ENCODE measurements at places on chromosomes 7 and 10.

- no peak for DNase-seq
These were observed 16.6 kb downstream of the ESYT2 start for GRCh38 chr7:158812684-158813083.

GRCh38 chr10:132413226-132414205, 16.5 kb downstream of the PWWP2B start:
- DNase-seq, result no peak

DNA sequence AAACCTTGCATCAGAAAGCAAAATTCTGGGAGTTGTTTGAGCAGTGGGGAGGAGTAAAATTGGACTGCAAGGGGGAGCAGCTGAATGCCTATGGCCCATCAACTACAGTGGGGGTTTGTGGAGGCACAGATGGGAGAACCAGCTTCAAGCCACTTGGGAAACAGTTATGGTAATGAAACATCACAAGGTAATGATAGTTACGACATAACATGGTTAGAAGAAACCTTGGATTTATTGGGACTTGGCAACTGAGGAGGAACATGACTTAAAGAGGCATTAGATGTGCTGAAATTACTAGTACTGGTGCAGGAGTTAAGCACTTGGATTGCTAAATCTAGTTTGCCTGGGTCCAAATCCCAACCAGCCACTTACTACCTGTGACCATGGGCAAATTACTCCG, 868.4 kb downstream of the KCNMA1 start:
- DNase-seq, result no peak

DNA sequence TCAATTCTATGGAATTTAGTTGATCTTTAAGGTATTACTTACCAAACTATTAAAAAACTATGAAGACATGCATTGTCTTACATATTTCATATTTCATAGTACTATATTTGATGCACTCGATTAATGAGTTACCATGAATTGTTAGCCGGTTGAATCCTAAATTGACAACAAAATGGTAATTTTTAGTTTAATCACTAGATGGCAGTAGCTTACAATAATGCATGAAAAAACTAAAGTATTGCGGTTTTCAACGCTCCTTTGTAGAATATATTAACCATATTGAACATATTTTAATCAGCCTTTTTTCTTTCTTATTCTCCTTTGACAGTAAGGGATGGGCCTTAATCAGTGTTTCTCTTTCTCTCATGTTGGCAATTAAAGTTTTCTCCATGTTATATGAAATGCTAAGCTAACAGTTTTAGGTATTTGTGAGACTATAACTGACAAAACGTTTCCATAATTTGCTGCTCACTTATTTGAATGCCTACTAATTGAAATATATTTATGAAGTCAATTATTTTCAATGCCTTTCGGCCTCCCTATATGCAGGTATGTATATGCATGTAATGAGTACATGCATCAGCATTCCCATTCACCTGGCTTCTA, 48.5 kb upstream of the ARL4A start:
- DNase-seq, result peak; percentile 11

GRCh38 chr7:155464183-155464582, 6.3 kb downstream of the EN2 start:
- no peak for DNase-seq

DNA sequence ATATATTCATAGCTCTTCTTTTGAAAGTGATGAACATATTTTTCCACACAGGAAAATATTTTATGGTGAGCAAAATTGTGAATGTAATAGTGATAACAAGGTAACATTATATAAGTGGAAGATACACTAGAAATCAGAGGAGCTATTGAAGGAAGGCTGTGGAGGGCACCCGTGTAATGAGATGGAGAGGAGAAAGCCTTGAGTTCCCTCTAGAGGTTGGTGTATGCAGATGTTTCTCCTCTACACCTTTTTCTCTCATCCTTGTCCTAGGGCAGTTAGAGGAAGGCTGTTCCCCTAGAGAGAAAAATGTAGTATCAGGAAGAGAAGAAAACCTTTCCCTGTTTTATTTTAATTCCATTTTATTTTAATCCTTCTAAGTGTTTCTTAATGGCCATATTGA, 54.6 kb upstream of the NRG3 start:
- no peak for DNase-seq

DNA sequence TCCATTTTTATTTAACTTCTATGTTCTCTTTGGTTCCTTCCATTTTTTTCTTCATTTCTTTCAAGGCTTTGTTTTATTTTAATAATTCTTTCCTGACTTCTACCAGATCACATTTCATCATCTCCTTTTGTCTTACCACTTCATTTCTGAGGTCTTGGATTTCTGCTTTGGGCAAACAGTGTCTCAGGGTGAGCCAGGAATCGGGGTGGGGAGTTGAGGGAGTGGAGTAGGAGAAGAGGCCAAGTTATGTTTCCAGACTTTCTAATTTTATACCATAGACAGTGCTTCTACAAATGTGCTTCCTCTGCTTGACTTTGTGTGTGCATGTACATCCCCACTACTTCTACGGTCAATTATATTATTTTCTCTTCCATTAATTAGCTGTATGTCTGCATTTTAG, 112.1 kb downstream of the PRKG1 start:
- DNase-seq, result no peak

GRCh38 chr7:42914009-42914408, 2.1 kb upstream of the C7orf25 start:
- DNase-seq, result no peak

DNA sequence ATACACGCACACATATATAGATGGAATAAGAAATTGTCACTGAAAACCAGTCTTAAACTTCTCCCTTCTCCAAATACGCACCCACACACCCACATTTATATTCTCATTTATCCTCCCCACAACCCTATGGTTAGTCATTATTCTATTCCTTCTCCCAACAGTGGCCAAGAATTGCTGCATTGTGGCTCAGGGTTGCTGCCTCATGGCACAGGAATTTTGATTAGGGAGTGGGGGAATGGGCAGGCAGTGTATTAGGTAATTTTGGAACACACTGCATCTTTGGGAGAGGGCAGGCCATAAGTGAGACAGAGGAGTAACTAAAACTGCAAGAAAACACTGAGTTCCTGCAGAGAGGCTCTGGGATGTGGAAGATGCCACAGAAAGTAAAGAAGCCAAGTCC, 35.7 kb downstream of the NAPEPLD start:
- DNase-seq, result no peak

- DNase-seq, result no peak
These were observed 72.9 kb upstream of the NEBL start for GRCh38 chr10:20970044-20970443.

DNA sequence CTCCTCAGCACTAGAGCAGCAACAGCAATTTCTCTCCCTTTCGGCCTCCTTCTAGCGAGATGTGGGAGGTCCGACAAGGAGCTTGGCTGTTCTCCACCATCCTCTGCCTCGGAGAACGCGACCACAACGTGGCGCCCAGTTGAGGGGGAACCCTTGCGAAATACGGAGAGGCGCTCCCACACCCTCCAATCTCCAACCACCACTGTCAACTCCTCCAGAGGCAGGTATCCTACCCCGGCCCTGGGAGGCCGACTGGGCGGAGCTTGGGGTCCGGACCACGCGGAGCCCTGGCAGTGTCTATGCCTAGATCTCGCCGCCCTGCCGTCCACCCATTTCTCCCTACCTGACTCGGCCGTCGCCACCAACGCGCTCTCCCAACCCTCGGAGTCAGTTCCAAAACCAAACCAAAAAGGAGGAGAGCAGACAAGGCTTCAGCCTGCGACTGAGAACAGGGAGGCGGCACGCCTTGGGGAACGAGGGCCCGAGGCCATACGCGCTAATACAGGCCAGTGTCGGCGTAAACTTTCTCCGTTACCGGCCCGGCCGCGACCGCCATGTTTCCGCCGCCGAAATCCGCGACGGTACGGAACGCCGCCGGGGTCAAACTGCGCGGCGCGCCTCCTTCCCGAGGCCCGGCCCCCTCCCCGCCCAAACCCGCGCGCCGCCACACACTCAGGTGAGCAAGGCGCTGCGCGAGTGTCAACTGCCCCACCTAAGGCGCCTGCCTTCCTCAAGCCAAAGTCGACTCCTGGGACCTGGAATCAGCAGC, at the start of gene TMEM168:
Gene TMEM168 (minus strand): TSS at position 577 of the 769 bp plus-strand sequence. CDS start 5,568 bp downstream, outside the sequence.
- DNase-seq, result peak; percentile 41

DNA sequence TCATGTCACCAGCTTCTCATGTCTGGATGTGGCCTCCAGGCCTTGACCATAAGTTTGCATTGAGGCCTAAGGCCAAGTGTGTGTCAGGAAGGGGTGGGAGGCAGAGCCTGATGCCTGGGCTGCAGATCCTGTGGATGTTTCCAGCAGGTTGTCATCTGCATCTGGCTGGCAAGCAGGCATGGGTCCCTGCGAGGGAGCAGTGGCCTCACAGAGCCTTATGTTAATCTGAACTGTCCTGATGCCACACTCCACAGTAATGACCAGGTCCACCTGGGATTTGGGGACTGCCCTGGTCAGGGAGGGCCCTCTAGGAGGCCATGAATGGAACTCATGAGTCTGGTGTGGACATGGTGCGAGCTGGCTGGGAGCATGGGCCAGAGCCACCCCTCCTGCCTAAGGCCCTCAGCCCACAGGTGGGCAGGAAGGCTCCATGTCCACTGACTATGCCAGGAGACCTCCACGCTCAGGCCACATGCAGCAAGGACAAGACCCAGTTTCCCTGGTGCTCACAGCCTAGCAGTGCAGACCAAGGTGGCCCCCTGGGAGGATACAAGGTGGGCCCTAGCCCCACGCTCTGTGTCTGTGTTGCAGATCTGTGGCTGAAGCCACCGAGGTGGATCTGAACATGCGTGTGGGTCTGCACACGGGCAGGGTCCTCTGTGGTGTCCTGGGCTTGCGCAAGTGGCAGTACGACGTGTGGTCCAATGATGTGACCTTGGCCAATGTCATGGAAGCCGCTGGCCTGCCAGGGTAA, 83.1 kb downstream of the ADCY1 start:
- no peak for DNase-seq

DNA sequence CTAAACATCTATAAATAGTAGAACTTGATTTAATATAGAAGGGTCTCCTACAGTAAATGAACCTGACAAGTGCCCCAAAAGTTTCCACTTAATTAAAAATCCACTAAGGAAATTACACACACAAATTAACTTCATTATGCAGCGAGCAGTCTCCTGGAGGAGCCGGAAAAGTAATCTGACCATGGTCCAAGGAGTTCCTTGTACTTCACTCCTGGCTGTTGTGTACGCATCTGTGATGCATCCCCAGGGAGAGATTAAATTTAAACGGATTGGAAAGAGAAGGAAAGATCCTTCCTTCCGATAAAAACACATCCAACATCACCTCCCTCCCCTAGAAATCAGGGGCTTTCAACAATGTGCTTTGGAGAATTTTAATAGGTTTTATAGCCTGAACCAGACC, 85.5 kb downstream of the PARD3 start:
- no peak for DNase-seq

DNA sequence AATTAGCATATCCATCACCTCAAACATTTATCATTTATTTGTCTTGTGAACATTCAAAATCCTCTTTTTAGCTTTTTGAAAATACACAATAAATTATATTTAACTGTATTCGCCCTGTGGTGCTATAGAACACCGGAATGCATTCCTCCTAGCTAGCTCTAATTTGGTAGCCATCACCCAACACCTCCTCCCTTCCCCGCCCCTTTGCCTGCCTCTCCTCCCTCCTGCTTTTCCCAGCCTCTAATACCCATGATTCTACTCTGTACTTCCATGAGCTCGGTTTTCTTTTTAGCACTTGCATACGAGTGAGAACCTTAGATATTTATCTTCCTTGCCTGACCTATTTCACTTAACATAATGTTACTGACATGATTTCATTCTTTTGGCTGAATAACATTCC, 80.1 kb downstream of the ANKRD26 start:
- no peak for DNase-seq

- DNase-seq, result peak; percentile 54
These were observed 21.7 kb upstream of the MALSU1 start for GRCh38 chr7:23277359-23277989.

- no peak for DNase-seq
These were observed 92.2 kb upstream of the ANLN start for GRCh38 chr7:36297364-36298009.

DNA sequence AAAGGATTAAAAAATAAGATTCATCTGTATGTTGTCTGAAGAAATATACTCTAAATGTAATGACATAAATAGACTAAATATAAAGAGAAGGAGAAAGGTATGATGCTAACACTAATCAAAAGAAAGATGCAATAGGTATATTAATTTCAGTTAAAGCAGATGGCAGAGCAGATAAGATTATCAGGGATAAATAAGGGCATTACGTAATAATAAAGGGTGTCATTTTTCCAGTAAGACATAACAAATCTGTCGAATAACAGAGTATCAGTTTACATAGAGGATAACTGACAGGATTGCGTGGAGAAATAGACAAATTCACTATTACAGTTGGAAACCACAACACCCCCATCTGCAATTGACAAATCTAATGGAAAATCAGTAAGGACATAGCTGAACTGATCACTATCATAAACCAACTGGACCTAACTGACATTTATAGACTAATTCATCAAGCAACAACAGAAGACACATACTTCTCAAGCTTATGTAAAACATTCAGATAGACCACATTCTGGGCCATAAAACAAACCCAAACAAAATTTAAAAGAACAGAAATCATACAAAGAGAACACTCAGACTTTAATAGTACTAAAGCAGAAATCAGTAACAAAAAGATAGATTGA, 384.1 kb upstream of the COBL start:
- no peak for DNase-seq

DNA sequence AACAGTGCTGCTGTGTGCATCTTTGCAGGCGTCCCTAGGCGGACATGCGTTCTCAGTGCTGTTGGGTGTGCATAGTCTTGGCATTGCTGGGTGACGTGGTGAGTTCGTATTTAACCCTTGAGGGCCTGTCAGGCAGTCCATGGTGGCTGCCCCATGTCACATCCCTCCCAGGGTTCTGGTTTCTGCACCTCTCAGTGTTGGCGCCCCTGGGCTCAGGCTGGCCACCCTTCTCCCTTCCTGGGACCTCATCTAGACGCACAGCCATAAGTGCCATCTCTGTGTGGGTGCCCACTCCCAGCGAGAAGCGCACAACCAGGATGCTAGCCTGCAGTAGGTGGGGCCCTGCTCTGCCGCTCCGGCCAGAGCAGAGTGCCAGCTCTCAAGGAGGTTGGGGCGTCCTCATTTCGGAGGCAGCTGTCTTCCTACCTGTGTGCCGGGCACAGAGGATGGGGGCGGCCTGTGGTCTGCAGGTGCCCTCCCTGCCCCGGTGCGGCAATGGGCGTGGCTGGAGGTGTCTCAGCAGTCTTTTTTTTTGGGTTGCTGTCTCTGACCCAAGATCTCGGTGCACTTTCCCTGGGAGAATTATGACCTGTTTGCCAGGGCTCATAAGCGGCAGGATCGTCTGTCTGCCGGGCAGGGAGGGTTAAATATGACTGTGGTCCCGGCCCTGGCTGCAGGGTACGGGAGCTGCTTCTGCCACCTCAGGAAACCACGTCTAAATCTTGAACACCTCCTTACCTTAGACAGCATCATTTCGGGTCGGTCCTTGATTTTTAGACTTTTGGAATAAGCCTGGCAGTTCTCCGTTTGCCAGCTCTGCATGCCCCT, 6.5 kb downstream of the INPP5A start:
- no peak for DNase-seq

- no peak for DNase-seq
These were observed 30.9 kb downstream of the COL1A2 start for GRCh38 chr7:94425546-94425945.

- DNase-seq, result no peak
These were observed 123.9 kb downstream of the PCLO start for GRCh38 chr7:83038787-83039186.
